Muscle of leg (tissue), 16 donors: ENCODE measurements at places on chromosomes 3 and 15. TPM values are rescaled to one million over a fixed set of nuclear protein-coding genes. Genes with fewer than 3 reads are reported as not detected.

GRCh38 chr3:73427048-73427706 lies 197.6 kb downstream of the PDZRN3 start:
- H3K4me3 ChIP-seq: no peak overlapping the region
- peak; percentile 73 for DNase-seq
- no peaks in the 10 kb centered on the region for H3K27me3 ChIP-seq
- peaks cover 31% of the 10 kb centered on the region for H3K4me1 ChIP-seq
- H3K36me3 ChIP-seq: no peaks in the 10 kb centered on the region

The KNL1 gene
- 11.8 TPM for polyA plus RNA-seq

The CCDC66 gene
- 22.8 TPM for polyA plus RNA-seq

- peaks cover 35% of the 10 kb centered on the region for H3K4me1 ChIP-seq
- no peak overlapping the region for H3K27ac ChIP-seq
- no peak for DNase-seq
- H3K36me3 ChIP-seq: no peaks in the 10 kb centered on the region
Measured at GRCh38 chr15:71337197-71337845, 222.1 kb downstream of the THSD4 start.

The LRRN1 gene
- polyA plus RNA-seq: 49.1 TPM

DNA sequence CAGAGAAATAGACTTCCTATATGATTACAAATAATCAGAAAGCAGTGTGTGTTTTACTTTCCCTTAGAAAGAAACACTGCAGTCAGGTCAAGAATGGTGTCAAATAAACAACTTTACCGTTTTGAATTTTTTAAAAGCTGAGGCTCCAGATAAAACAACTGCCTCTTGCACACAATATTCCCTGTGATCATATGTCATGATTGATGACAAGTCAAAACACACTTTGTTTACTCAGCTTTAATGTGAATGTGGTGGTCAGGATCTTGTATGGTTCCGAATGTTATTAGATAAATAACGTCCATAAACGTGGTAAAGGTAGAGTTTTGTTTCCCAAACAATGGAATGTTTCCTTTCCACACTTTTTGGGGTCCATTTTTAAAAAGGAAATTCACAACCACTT lies 428.4 kb upstream of the MDFIC2 start:
- H3K4me3 ChIP-seq: no peak overlapping the region
- H3K4me1 ChIP-seq: no peaks in the 10 kb centered on the region
- no peaks in the 10 kb centered on the region for H3K36me3 ChIP-seq
- H3K27me3 ChIP-seq: no peaks in the 10 kb centered on the region

GRCh38 chr3:149282836-149283235 lies 50.6 kb downstream of the TM4SF18 start:
- no peak for DNase-seq
- H3K36me3 ChIP-seq: no peaks in the 10 kb centered on the region
- H3K4me3 ChIP-seq: no peak overlapping the region
- no peaks in the 10 kb centered on the region for H3K4me1 ChIP-seq
- no peak overlapping the region for H3K27ac ChIP-seq
